ENCODE measurements at places on chromosomes 7 and 10.

GRCh38 chr7:158809596-158809995 is 19.7 kb downstream of the ESYT2 start:
- DNase-seq: no peak

DNA sequence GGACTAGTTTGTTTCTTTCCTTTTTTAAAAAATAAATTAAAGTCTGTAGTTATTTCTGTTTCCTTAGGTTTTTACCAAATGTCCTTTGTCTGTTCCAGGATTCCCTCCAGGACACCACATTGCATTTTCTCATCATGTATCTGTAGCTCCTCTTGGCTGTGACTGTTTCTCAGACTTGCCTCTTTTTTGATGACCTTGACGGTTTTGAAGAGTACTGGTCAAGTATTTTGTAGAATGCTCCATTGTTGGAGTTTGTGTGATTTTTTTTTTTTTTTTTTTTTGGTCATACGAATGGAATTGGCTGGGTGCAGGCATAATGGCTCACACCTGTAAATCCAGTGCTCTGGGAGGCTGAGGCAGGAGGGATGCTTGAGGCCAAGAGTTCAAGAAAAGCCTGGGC is 127.1 kb upstream of the BMPER start:
- no peak for DNase-seq

GRCh38 chr7:149773446-149774236 is at the start of gene ZNF467:
Gene ZNF467 (minus strand): TSS chr7:149773588. CDS start chr7:149771032, 2,556 bp downstream.
- peak; percentile 47 for DNase-seq

- DNase-seq: no peak
These were observed 501.8 kb downstream of the GATA3 start for GRCh38 chr10:8556321-8556720.

DNA sequence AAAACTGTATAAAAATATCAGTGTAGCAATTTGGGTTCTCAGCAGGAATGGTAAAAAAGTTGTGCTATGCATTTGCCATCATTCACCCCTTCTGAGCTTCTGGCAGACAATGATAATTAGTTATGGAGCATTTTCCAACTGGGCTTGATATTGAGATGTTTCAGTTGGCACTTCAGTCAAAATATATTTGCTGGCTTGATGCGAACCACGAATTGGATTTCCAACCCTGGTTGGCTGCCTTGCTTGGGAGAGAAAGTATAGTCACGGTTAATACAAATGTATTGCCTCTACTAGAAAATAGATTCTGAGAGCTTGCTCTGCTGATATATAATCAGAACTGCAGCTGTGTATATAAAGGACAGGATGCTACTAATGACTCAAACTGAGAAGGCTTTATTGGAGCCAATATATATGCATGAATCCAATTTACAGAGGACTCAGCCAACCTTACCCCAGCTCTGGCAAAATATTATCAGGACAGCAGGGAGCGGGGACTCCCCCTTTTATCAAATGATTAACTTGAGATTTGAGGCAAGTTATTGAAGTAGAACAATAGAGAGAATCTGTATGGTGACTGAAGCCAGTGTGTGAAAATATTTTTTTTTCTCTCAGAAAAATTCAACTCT is 219.8 kb upstream of the SMIM30 start:
- DNase-seq: no peak

DNA sequence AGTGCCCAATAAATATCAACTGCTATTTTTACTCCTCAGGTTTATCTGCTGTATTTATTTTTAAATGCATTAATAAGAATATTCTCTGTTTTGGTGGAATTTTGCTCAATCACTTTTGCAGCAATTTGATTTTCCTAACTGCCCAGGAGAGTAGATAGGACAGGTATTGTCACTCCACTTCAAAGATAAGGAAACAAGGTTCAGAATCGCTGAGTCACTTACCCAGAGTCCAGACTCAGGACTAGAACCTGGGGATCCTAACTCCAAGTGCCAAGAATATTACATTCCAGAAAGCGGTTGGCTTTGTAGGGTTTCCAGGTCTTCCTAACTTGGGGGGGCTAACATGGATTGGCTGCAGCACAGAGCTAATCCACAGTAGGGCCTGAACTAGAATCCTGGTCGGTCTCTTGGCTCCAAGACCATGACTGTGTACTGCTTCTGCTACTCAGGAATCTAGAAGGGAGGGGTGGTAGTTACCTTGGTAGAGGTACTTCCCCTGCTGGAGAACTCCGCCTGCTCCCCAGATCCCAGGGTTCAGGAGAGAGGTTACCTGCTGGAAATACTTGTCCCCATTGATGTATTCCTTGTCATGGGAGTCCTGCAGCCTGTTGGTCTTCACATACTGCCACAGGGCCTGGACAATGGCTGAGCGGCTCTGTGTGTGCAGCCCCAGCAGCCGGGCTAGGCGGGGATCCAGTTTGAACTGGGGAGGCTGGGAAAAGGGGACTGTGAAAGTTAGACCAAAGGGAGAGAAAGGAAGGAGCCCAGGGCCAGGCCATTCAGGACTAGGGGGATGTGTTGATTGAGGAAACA is 7.3 kb downstream of the SMARCD3 start:
- no peak for DNase-seq

DNA sequence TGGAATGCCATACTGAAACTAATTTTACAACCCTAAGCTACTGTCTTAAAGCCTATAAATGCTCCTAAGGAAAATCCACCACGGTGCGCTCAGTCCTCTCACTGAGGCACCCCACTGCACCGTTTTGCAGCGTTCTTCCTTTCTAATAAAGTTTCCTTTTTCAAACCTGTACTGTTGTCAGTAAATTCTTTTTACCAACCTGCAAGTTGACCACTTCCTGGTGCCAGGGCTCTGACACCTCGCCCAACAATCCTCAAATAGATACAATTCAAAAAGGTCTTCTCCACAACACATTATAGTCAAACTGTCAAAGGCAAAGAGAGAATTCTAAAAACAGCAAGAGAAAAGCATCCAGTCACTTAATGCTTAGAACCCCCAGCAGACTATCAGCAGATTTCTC is 42.8 kb downstream of the HERPUD2 start:
- DNase-seq: no peak

DNA sequence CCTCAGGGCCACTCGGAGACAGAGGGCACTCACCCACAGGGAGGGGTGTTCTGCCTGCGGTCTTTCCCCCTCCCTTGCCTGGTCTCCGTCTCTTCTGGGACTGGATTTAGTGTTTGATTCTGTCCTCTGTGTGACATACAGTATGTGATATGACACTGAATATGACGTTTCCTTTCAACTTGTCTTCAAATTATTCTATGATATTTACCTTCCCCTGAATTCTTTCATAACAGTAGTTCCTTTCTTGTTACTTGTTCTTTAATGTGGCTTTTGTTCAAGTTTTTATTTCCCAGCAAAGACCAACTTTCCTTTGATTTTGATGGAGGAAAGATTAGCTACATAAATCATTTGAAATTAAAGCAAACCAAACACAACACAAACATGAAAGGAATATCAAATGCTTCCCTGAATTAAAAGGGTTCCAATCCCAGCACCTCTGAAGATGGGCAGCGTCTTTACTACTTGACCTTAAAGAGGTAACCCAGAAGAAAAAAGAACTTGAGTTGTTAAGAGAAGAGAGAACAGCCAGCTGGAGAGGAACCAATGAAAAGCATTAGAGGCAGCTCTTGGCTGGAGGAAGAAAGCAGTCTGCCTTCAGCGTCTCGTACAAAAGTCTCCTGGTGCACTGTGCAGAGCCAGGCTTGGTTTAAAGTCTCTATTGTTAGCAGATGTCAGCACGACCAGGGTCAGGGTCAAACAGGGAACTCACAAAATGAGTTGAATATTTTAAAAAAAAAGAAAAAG is 18.3 kb upstream of the RHEB start:
- no peak for DNase-seq

DNA sequence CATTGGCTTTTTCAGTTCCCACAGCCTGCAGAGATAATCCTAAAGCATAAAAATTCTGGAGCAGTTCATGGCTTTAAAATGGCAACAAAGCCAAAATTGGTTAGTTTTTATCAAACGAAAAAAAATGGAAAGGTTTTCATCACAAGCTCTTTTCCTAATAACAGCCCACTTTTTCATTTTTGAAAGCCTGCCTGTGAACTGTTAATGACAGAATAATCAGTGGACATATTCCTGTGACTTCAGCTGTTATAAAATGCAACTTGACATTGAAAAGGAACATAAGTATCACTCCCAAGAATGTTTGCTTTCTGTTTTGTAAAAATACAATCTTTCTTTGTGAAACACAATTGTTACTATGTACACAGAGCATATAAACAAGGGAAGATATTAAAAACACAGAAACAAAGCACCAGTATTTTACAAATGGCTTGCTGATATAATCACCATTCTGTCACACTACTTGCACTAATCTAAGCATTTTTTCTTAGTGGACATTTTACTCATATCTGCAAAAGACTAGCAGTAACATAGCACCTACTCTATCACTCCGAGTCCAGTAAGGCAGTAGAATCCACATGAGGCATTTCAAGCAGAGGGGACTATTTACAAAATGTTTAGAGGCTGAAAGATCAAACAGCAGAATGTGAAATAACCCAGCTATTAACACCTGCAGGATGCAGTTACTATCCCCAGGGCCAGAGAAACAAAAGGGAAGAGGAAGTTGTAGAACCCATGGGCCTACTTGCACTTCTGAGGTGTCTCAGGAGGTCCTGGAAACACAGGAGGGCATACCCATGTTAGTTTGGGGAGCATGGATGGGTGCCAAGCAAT is 26.4 kb downstream of the MACC1 start:
- DNase-seq: no peak

DNA sequence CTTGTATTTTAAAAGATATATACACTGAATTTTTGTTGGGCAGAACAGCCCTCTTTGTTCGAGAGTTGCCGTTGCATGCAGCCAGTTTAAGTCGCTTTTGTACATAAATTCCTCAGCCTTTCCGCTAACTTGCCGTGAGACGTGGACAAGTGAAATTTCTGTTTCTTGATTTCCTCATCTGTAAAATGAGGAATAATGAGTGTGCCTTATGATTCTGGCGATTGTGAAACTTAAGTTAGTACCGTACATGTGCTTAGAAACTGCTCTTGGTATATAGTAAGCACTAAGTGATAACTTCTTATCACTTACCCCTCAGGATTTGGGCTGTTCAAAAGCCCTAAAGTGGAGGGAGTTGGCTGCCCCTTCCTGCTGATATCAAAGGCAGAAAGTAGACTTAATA is 1.4 kb downstream of the CCNJ start:
- no peak for DNase-seq

DNA sequence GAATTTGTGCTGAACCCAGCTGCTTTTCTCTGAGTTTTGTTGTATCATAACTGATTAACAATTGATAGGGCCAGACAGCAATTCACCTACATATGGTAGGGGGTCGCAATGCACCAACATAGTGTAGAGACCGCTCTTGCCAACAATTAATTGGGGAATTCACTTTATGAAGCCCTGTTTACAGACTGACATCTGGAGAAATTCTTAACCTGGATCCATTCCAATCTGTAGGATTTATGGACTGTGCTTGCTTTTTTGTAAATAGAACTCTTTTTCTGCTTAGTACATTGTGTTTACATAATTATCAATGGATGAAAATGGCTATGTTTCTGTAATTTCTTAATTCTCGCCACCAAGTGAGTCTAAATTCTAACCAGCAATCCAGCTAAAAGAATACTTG is 311.7 kb upstream of the BMPER start:
- no peak for DNase-seq

DNA sequence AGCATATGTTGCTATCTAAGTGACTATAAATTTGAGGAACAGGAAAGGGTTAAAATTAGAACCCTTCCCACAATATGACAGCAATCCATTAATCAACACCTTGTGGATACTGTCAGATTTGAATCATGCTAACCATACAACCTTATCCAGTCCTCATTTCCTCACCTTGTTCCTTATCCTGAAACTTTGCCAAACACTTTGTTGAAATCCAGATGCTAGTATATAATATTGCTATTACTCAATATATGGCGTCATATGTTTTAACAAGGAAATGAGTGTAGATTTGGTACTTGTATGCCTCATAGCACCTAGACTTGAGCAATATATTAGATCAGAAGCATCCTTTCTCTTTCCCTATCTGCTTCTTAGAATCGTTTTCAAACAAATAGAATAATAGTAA is 66.3 kb upstream of the SLC25A13 start:
- no peak for DNase-seq

GRCh38 chr10:34766811-34767494 is 48.1 kb downstream of the PARD3 start:
- no peak for DNase-seq

- DNase-seq: peak; percentile 62
These were observed 2.6 kb downstream of the LDB1 start for GRCh38 chr10:102117391-102118159.

DNA sequence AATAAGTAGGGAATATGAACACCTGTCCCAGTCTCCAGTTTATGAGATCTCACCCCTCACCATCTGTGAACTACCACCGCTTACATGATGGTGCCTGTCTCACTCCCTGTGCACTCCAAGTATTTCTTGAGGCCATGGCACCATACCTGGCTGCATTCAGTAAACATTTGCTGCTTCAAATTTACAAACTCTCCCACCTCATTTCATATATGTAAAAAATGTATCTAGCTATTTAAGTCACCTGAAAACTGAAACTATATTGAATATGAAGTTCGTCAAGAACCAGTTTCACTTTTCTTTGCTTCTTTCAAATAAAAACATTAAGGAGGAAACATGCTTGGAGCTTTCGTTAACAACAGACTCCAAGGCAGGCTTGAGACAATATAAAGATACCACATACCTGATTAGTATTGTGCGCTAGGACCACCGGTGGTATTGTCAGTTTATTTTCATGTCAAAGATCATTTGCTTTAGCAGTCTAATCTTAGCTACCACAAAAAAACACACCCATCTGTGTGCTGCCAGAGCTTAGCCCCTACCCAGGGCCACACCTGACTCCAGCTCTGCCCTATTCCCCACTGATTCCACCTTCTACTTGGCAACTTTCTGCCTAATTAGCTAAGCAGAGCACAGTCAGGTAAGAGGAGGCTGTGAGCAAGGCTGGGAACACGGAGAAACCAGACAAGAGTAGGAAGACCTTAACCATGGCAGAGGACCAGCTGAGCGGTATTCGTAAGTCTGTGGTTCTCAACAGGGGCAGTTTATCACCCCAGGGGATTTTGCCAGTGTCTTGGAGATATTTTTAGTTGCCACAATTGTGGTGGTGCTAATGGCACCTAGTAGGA is 92.0 kb downstream of the ZFAND4 start:
- DNase-seq: no peak

DNA sequence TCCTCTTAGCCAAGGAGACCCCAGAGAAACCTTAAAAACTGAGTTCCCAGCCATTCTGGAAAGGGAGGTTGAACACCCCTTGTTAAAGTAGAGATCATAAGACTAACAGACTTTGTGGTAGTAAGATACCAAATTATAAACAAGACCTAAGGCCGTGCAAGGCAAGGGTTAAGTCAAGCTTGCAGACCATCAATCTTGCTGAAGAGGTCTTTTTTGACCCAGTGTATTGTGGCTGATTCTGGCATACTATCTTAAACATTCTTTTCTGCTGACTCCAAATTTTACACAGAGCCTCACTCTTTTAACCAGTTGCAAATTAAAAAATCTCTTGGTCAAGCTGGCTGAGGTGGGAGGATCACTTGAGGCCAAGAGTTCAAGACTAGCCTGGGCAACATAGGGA is 1.2 kb upstream of the TBRG4 start:
- DNase-seq: no peak

DNA sequence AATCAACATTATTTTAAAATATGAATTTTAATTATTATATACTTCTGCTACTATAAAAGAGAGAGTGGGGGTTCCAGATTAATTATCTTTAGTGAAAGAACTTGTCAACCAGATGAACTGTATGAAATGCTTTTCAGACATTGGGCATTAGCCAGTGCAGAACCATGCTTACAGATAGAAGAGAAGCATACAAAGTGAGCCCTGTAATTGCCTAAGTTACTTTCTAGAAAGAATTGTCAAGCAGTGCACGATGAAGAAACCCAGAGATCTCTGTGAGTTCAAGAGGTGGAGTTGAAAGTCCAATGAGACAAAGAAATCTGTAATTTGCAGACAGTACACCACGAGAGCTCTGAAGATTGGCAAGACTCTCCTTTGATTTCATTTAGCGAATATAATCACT is 166.7 kb downstream of the CDC14C start:
- DNase-seq: no peak
